ENCODE measurements at places on chromosomes 4 and X. TPM values are rescaled to one million over a fixed set of nuclear protein-coding genes. Genes with fewer than 3 reads are reported as not detected.
A peak's percentile ranks its signal among the peaks of the same experiment; 100 is the strongest.

GRCh38 chrX:129961180-129962083, 21.0 kb upstream of the BCORL1 start:
- peak; percentile 68 for DNase-seq

Gene GAGE2A
- total RNA-seq: not detected

Gene TMPRSS11E
- total RNA-seq: not detected

Gene MID1IP1
- not detected for total RNA-seq

DNA sequence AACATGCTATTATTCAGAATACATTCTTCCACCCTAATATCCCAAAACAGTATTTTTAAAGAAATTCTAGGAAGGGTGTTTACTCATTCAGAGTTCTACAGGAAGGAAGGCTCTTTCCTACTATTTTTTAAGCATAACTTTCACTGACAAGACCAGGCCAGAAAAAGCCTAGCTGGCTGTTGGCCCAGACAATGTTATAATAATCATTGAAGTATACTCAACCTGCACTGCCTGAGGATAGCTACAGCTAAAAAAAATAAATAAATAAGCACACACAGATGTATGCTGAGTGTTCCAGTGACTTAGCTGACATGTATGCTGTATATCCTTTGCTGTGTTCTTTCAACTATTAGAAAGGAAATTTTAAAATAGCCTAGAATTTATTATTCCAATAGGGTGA, 145.8 kb upstream of the SPRY1 start:
- no peak for DNase-seq

DNA sequence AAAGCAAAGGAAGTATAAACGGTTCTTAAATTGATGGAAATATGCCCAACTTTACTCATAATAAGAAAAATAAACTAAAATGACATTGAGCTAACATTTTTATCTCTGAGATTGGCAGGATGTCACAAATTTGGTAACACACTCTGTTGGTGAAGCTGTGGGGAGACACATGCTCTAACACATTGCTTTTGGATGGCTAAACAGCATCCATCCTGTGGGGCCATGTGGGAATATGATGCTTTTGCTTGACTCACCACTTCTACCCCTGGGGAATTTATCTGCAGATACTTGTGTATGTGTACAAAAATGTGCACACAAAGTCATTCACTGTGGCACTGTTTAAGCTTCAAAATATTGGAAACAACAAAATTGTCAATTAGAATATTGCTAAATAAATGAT, 100.2 kb downstream of the ANAPC4 start:
- DNase-seq: no peak

DNA sequence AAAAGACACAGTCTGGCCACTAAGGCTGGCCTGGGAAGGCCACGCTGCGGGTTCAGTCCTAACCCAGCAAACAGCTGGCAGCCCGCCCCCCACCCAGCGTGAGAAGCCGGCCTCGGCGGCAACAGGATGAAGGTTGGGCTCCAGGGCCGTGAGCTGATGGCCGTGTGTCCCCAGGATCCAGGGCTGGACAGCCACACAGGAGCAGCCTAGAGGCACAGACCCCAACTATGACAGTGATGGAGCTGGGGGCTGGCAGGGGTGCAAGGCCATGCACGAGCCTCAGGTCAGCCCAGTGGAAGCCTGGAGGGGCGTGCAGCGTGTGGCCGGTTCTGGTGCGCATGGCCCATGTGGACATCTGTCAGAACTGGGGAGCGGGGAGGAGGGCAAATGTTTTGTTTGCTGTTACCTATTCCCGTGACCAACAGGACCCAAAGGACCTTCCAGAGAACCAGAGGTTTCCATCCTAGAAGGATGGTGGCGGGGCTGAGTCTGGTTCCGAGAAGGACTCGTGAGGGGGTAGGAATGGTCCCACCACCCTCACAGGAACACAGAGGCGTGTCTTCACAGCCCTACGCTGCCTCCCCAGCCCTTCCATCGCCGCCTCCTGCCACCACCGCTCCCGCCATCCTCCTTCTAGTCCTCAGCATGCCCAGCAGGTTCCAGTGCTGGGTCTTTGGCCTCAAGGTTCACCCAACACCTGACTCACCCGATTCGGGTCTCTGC, 46.5 kb downstream of the ZFYVE28 start:
- no peak for DNase-seq

Gene MRFAP1L1
- 51.4 TPM for total RNA-seq

Gene SCML2
- total RNA-seq: 0.53 TPM

- DNase-seq: no peak
Measured at GRCh38 chr4:5337731-5338130, 286.5 kb downstream of the STK32B start.

DNA sequence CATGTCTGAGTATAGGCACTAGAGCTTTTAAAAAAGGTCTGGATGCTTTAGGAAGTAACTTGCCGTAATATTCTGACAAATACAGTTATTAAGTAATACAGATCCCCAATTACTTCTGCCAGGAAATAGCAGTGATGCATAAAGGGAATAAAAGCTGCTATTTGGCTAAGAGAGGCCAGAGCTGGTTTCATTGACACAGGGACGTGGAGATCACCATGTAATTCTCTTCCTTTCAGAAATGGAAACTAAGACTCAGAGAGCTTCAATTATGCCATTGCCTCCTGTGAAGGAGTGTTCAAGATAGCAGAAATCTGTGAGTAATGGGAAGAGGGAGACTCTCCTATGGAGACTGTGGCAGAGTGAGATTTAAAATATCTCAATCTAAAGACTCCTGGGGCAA, 238.1 kb downstream of the SLITRK2 start:
- no peak for DNase-seq

GRCh38 chrX:48677516-48677915, 6.1 kb upstream of the WAS start:
- no peak for DNase-seq

DNA sequence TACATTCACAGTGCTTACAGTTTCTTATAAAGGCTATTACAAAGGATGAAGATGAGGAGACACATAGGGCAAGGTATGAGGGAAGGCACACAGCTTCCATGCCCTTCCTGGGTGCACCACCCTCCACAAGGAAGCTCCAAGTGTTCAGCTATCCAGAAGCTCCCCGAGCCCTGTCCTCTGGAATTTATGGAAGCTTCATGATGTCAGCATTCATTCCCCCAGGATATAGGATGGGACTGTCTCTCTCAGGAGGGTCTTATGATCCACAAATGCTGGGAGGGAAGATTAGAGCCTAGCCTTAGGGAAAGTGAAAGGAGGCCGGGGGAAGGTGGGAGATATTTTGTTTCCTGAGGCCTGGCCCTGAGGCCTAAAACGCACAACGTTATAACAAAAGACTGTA, 236.0 kb downstream of the ANK2 start:
- DNase-seq: no peak

Gene AWAT2
- not detected for total RNA-seq

Gene ACE2
- total RNA-seq: 3.4 TPM

GRCh38 chr4:147772459-147772969, 40.6 kb downstream of the ARHGAP10 start:
- no peak for DNase-seq

Gene NSUN7
- 18.5 TPM for total RNA-seq

- no peak for DNase-seq
Measured at GRCh38 chr4:4364061-4364460, 22.8 kb upstream of the NSG1 start.

Gene KDM5C
- 133 TPM for total RNA-seq

- no peak for DNase-seq
Measured at GRCh38 chr4:124133753-124134152, 578.8 kb downstream of the ANKRD50 start.
